ENCODE measurements at places on chromosomes 5 and 9.

DNA sequence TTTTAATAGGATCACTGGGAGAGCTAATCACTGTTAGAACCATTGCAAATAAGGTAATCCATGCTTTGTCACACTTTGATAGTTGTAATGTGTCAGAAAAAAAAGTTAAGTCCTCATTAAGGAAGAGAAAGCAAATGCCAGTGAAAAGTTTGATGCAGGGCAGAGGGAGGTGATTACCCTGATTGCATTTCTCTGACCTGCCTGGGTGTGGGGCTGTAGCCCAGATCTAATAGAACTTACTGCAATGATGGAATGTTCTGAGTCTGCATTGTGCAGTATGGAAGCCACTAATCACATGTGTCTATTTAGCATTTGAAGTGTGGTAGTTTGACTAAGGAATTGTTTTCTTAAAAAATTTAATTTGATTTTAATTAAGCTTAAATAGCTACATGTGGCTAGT is 202.7 kb downstream of the ATP10B start:
- no peak for DNase-seq

DNA sequence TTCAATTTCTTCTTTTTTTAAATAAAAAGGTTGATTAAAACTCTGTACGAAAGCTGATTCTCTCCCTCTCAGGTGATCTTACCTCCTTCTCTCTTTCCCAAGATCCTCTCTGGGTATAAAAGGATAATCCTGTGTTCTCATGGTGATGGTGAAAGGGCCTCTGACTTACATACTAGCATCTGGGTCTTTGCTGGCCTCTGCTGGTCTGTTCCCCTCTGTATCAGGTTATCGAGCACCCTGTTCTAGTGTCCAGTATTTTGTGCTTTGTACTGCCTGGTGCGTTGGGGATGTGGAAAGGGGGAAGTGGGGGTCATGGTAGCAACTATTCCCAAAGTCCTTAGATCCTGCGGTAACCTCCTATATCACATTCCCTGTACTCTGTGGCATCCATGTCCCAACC is 328.9 kb downstream of the NR2F1-AS1 start:
- DNase-seq: no peak

DNA sequence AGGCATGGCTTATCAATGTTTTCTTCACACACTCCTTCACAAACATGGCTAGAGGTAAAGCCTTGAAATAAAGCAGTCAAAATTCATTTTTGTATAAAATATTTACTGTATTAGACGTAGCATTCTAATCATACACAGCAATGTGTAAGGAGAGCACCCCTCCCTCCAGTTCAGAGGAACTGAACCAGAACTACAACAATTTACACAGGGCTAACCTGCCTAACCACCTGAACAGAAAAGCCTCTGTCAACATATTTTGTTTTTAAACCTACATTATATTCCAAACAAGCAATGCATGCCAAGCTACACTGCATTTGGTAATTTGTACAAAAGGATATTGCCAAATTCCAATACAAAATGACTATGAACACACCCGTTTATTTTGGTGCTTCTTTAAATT is 41.6 kb downstream of the MLLT3 start:
- no peak for DNase-seq

DNA sequence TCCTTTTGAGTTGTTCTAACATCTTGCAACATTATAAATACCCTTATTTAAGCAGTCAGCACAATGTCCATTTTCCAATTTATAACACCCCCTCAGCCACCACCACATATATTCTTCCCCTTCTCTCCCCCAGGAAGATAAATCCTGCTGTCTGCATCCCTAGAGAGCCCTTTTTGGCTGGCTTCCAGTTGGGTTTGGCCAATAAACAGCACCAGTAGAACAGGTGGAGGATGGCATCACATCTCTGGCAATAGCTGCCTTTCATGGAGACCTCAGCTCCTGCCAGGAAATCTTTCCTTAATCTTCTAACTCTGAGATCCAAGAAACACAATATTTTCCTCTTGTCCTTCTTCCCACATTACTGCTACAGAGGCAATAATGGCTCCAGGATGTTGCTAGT is 53.7 kb downstream of the TRIM36 start:
- DNase-seq: no peak

- no peak for DNase-seq
These were observed 423.3 kb downstream of the EFNA5 start for GRCh38 chr5:107247427-107247826.

DNA sequence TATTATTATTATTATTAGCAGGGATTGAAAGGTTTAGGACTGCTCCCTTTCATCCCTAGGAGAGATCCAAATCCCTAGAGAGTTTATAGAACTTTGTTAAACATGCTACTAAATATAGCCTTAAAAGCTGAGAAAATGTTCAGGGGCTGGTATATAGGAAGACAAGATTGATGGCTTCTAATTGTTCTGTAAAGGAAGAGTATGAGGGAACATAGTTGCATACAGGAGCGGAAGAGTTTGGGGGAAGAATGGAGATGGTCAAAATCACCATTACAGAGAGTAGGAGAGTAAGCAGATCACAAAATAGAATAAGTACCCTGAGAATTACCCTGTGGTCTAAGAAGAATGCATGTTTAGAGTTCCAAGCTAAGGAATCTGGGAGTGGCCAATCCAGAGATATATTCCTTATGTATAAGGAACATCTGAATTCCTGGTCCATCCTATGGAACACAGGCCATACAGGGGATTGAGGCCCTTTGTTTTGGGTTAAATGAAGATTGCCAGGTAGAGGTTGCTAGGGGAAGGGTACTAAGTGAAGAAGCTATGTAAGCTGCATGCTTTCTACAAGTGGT is 158.0 kb upstream of the APC start:
- no peak for DNase-seq

DNA sequence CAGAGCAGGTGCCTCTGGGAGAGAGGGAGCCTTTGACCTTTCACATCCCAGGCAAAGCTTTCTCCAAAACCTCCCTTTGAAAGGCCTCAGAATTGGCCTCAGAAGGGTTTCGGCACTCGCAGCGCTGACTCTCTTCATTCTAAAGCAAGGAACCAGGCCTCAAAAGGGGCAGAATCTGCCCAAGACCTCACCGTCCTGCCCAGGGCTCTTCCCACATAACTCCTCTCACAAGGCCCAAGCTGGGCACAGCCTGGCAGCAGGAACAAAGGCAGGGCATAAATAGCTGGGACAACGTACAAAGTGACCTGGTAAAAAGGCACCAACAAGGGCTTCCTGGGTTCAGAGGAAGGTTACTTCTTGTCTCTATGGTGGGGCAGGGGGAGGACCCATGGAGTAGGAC is 166.3 kb upstream of the FSTL4 start:
- DNase-seq: no peak

DNA sequence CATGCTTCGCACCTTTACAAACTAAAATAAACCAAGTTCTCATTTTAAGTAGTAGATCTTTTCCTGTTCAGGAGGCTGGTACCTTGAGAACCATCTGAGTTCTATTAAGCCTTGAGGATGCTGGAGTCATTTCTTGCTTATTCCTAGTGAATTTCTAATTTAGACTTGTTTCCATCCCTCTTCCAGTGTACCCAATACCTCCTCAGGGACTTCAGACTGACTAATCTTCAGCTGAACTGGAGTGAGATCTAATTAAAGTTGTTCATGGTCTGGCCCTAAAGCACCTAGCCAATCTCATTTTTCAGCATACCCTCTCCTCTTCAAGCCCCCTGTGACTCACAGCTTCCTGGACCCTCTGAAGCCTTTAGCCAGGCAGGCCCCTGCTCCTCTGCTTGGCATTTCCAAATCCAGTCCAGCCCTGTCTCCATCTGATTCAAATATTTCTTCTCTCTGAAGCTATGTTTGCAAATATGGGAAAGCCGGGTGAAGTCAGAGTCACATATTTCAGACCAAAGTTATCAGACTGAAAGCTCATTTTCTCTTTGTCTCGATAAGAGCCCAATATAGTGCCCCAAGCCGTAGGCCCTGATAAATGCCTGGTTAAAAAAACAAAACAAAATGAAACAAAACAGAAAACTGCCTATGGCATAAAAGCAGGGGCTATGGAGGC is 19.4 kb upstream of the TNFSF15 start:
- no peak for DNase-seq

GRCh38 chr9:126604059-126605055 is 9.4 kb upstream of the LMX1B start:
- no peak for DNase-seq

- no peak for DNase-seq
These were observed 79.6 kb downstream of the PHAX start for GRCh38 chr5:126680191-126680817.

- no peak for DNase-seq
These were observed 36.8 kb upstream of the COL5A1 start for GRCh38 chr9:134604834-134605233.

- no peak for DNase-seq
These were observed 174.5 kb upstream of the SLC12A2 start for GRCh38 chr5:127909066-127909465.

- no peak for DNase-seq
These were observed 30.9 kb upstream of the SLC46A2 start for GRCh38 chr9:112921549-112921948.

DNA sequence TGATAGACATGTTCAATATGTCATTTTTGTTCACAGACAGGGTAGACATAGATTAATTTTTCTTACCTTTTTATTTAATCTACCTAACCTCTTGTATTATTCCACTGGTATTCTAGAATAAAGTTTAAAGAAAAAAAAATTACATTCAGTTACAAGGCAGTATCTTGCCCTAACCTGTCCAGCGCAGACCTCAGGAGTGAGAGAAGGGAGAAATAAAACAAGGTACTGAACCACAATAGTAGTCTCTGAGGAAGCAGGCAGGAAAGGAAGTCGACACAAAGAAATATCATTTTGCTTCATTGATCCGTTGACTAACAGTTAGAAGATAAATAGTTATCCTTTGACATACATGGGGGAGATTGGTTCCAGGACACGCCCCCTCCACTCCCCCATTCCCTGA is 12.5 kb upstream of the ADAMTSL1 start:
- DNase-seq: no peak

DNA sequence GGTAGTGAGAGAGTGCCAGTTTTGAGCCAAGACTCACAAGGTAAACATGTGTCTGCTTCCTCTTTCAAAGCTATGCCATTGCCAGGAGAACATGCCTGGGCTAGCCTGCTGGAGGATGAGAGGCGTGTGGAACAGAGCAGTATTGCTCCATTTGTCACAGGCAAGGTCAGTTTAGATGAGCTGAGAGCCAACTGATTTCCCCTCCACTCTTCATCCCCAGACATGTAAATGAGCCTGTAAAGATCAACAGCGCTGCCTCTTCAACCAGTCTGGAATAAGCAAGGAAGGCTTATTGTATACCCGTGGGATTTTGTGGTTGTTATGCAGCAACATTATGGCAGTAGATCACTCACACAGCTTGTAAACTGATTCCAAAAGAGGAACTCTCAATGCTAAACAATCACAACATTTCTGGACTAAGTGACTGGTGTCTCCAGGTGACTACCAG is 8.2 kb upstream of the GDNF start:
- peak; percentile 28 for DNase-seq

- DNase-seq: no peak
These were observed 23.1 kb upstream of the CATSPER3 start for GRCh38 chr5:134944630-134945029.

DNA sequence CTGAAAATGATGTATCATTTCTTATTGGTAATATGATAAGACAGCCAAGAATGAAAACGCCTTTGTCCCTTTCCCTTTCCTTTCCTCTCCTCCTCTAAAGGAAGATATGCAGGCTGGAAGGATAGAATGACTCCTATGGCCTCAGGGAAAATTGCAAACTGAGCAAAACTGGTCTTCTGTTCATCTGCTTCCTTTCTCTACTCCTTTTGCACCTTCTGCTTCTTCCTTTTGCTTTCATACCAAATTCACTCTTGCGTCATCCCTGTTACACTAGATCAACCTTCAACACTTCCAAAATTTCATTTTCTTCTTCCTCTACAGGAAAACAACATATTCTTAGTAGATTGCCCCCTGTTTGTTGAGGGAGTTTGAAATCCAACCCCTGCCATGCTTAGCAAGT is 234.1 kb downstream of the ADAMTS6 start:
- no peak for DNase-seq

DNA sequence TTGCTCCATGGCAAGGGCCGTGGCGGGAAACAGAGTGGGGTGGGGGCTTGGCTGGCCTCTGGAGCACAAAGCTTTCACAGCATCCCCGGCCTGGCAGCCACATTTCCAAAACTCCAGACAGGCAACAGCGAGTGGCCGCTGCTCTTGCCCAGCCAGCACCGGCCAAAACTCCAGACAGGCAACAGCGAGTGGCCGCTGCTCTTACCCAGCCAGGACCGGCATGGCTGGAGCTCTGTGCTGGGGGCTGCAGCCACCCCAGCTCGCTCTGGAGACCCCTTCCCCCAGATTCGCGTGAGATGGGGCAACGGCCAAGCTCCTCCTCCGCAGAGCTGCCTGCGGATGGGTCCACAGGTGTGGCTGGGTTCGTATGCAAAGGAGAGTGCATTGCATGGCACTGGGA is 98.5 kb downstream of the COL5A1 start:
- DNase-seq: no peak

- no peak for DNase-seq
These were observed 23.3 kb downstream of the CAVIN4 start for GRCh38 chr9:100601216-100601615.

DNA sequence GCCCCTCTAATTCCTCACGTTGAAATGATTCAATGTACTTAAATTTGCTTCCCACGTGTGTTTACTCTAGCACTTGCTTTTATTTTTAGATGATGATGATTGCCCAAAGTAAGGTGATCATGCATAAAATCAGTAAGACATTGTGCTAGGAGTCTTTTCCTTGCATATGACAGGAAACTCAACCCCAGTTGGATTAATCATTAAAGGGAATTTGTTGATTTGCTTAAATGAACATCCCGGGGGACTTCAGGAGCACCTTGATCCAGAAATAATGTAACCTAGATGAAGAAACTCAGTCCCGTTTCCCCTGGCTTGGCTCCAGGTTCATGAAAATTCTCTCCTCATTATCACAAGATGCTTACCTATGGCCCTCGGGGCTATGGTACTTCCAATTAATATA is 106.1 kb upstream of the STC2 start:
- DNase-seq: no peak

DNA sequence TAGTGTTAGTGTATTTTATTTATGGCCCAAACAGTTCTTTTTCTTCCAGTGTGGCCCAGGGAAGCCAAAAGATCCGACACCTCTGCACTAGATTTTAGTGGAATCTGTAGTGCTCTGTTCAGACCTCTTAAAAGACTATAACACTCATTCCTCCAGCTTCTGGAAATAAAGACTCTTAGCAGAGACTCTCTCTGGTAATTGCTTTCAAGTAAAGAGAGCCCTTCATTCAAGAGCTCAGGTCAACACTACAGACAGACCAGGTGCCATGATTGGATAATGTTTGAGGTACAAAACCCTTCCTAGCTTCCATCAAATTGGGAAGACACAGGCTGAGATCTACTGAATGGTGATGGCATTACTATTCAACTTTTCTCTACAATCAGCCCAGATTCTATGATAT is 255.8 kb downstream of the PRDM9 start:
- DNase-seq: no peak

GRCh38 chr5:69305512-69305911 is 27.1 kb downstream of the CCDC125 start:
- DNase-seq: no peak

GRCh38 chr9:108845947-108846346 is 9.8 kb downstream of the ACTL7B start:
- DNase-seq: no peak

- DNase-seq: no peak
These were observed 32.5 kb downstream of the S1PR3 start for GRCh38 chr9:89023740-89024139.

- DNase-seq: no peak
These were observed 71.6 kb upstream of the FRRS1L start for GRCh38 chr9:109238655-109239054.
